ENCODE measurements at places on chromosomes 7 and 10.

DNA sequence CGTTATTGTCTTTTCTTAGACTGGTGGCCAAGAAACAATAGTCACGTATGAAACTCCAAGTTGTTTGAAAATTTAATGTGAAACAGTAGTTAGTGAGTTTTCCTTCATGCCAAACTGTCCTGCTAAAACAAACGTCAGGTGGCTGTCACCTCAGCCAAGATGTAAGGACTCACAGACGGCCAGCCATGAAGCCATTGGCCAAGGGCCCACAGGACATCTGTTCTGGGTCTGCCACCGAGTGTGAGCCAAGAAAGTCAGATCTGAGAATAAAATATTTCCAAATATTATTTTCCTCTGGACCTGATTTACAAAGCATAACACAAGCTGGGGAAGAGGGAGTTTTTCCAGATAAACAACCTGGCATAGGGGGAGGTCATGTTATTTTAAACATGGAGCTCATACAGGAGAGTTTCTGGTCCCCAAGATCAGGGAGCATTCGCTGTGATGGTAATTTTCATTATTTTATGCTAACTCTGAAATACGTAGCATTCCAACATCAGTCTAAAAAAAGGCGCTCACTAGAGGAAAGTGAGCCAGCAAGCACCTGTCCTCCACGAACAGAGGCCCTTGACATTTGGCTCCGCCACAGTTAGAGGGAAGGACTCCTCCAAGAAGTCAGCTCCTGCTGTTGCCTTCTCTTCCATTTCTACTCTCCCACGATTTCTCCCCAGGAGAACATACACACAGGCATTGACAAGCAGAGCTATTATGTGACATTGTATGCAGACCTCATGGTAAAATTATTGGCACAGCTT is 38.9 kb upstream of the LANCL2 start:
- no peak for DNase-seq

DNA sequence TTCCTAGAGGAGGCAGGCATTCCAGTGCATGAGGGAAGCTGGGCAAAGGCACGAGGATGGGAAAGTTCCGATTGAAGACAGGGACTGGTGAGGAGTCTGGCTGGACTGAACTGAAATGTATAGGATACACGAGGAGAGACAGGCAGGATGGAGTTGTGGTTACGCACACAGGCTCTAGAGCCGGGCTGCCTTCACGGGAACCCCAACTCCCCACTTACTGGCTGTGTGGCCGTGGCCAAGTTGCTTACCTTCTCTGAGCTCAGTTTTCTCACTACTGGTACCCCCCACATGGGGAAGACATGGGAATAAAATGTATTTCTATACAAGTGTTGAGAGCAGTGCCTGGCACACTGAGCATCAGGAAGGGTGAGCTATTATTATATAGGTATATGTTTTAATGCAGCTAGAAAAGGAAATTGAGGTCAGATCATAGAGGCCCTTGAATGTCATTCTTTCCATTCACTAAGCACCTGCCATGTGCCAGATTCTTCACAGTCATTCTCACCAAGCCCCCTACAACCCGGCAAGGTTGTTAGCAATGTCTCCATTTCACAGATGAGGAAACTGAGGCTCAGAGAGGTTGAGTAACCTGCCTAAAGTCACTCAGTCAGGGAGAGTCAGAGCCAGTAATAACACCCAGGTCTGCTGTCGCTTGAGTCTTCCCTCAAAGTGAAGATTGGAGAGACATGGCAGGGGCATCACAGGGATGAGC is 9.7 kb downstream of the CHST3 start:
- DNase-seq, result no peak

GRCh38 chr7:12713625-12714378 is 26.4 kb downstream of the ARL4A start:
- no peak for DNase-seq

GRCh38 chr7:135717693-135718092 is 10.3 kb downstream of the SLC13A4 start:
- no peak for DNase-seq

GRCh38 chr10:90817128-90817889 is 40.5 kb downstream of the HTR7 start:
- no peak for DNase-seq

DNA sequence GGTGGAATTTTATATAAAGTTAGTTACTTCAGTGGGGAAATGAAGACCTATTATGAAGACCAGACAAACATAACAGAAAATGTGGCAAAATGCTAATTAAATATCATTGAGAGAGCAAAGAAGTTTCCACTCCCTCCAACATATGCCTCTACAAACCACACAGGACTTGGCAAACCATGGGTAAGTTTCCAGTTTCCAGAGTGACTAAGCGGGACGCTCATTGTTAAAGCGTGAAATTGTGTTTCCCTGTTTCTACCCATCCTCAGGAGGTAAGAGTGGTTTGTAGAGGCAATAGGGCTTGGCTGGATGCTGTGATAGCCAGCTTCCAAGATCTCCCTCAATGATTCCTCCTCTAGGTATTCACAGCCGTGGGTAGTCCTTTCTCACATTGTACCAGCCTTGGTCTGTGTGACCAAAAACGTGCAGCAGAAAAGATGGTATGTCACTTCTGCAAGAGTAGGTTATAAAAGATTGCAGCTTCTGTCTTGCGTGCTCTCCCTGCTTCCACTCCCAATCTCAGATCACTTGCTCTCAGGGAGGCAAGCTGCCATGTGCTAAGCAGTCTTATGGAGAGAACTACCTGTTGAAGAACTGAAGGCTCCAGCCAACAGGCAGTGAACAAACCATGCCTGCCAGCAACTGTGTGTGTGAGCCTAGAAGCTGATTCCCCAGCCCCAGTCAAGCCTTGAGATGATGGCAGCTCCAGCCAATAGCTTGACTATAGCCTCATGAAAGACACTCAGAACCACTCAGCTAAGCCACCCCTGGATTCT is 35.7 kb downstream of the CBX3 start:
- DNase-seq, result no peak

DNA sequence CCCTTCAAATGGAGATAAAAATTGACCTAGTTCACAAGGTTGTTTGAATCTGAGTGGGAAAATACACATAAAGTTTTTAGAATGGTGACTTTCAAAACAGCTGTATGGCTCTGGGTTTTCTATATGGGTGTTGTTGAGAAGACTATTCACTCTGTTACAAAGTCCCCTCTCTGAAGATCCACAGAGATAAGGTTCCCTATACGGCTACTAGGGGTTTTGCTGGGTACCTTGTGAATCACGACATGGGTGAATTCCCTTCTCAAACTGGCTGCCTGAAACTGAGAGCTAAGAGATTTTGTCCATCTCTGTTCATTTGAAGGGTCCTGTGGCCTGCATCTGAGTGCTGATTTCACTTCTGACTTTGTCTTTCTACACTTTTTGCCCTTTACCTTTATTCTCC is 11.8 kb upstream of the SLC13A1 start:
- no peak for DNase-seq

- no peak for DNase-seq
Observed at GRCh38 chr7:78101076-78101475, 302.5 kb downstream of the PHTF2 start.

- DNase-seq, result peak; percentile 72
Observed at GRCh38 chr10:14185316-14186045, 145.2 kb downstream of the FRMD4A start.

DNA sequence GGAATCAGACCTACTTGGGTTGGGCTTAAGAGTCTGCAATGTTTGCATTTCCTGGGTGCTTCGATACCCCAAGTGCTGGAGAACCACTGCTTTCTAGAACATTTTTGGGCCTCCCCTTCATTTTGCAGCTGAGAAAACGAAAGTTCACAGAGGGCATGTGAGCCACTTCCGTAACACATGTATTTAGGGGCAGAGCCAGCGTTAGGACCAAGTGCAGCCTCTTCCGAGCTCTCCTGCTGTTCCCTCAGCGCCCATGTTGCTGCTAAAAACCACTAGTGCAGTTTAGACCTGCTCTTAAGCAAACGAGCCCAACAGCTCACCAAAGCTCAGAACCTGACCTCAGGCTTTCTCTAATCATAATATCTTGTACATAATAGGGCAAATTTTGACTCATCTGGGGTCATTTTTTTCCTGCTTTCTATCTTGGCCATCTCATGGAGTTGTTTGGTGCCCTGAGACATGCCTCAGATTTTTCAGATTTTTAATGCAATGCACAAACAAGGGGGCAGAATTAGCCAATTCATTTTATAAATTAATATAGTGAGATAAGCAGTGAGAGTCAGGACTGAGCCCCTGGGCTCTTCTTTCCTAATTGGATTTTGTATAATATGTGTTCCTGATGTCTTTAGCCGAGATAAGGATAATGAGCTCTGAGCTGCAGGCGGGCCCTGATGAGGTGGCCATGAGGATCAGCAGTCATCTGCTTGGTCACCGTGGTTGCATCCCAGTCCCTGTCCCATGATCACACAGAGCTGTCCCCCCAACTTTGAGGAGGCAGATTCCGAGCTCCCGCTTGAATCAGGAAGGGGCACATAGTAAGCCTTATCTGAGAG is 12.9 kb downstream of the BAG3 start:
- no peak for DNase-seq

DNA sequence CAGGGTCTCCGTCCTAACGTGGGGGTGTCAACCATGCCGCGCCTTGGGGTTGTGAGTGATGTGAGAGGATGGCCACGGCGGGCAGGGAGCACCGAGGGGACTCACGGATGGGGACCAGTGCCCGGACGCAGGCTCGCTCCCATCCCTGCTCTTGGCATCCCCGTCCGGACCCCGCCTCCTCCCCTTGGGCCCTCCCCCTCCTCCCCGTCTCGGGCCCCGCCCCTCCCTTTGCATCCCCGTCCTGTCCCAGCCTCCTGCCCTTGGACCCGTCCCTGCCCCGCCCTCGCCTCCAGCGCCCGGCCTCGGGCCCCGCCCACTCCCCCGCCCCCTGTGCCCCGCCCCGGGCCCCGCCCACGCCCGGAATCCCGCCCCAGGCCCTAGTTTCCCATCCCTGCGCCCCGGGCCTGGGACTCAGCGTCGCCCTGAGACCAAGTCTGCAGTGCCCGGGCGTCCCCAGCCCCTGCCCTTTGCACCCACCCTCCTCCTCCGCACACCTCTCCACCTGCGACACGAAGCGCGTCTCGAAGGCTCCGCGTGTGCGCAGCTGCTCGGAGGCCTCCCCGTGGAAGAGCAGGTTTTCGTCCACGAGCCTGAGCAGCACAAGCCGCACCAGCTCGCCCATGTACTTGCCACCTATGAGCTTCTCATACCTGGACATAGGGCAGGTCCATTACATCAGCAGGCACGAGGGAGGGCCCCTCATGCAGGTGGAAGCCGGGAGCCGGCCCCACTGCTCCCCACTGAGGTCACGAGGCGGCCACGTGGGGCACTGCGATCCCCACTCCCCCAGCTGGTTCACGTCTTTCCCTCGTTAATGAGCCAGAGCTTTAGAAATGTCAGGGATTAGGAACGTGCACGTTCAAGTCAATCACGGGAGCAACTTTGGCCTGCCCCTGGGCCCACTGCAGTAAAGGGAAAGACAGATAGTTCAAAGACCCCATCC is 5.1 kb upstream of the MYL7 start:
- DNase-seq, result peak; percentile 55

- no peak for DNase-seq
Observed at GRCh38 chr10:117071286-117072050, 66.5 kb upstream of the SHTN1 start.

- DNase-seq, result no peak
Observed at GRCh38 chr10:118496525-118496924, 98.9 kb downstream of the PRLHR start.

DNA sequence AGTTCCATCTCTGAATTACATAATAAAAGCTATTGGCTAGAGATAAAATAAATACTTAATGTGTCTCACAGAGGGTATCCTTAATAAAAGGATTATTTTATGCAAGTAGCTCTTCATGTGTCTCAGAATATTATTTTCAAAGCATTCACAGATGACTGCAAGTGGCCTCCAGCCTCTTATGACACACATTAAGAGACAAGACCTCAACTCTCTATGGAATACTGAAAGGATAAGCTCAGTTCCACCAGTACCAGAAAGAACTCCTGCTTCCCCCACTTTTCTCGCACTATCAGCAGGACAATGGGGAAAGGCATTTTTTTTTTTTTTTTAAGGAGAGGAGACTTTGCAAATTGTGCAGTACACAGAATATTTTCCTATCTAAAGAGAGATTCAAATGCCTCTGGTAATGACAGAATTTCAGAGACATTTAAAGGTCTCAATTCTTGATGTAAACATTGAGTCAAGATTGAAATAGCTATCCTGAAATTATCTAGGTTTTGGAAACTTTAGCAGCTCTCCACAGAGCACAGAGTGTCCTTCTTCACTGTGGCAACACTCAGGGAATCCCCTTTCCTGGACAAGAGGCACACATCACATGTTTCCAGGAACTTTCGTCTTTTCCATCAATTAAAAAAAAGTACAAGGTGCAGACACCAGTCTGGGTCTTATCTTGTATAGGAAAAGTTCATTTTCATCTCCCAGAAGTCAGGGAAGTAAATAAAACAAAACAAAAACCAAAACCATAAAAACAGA is 122.0 kb upstream of the ANK3 start:
- no peak for DNase-seq

DNA sequence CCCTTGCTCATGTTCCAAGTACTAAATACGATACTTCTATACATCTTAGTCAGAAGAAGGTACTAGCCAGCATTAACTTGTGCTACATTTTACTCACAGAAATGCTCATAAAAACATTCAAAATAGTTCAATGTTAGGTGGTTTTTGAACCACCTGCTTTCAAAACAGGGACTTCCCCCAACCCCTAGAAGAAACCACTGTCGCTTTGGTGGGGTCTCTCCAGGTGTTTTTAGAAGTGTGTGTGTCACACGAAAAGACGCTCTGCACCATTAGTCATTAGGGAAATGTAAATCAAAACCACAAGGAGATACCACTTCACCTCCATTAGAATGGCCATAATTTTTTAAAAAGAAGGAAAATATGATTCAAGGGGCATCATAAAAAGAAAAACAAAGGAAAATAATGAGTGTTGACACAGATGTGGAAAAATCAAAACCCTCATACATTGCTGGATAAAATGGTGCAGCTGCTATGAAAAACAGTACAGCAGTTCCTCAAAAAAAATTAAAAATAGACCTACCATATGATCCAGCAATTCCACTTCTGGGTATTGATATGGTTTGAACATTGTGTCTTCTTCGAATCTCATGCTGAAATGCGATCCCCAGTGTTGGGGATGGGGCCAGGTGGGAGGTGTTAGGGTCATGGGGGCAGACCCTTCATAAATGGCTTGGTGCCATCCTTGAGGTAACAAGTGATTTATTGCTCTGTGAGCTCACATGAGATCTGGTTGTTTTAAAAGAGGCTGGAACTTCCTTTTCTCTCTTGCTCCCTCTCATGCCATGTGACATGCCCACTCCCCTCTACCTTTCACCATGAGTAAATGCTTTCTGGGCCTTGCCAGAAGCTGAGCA is 74.2 kb downstream of the MALSU1 start:
- peak; percentile 65 for DNase-seq

GRCh38 chr10:90274721-90275468 is 573.5 kb downstream of the KIF20B start:
- DNase-seq, result no peak
